ENCODE measurements at places on chromosomes 13 and 19. TPM values are rescaled to one million over a fixed set of nuclear protein-coding genes. Genes with fewer than 3 reads are reported as not detected.

ZIK1 gene
- total RNA-seq = 7.6 TPM

CGB3 gene
- not detected for total RNA-seq

F7 gene
- total RNA-seq = not detected

MYO1F gene
- total RNA-seq = 0.19 TPM

PRX gene
- total RNA-seq = 0.92 TPM

ZNF560 gene
- total RNA-seq = 0.06 TPM

ZFR2 gene
- total RNA-seq = not detected

AZU1 gene
- not detected for total RNA-seq

COL4A1 gene
- total RNA-seq = 295 TPM

ATP11A gene
- total RNA-seq = 5.0 TPM

PLIN5 gene
- not detected for total RNA-seq

SCN1B gene
- 32.8 TPM for total RNA-seq

C1QTNF9B gene
- total RNA-seq = not detected

ZNF540 gene
- total RNA-seq = 0.81 TPM

LGALS14 gene
- total RNA-seq = not detected

NALCN gene
- 13.6 TPM for total RNA-seq

WDR62 gene
- total RNA-seq = 6.2 TPM

Measured in aortic smooth muscle cell (primary cell).